LoVo (cell line): ENCODE measurements at places on chromosomes 6 and 20.

GRCh38 chr6:158078320-158078719 lies 89.7 kb downstream of the SERAC1 start:
- DNase-seq: no peak

DNA sequence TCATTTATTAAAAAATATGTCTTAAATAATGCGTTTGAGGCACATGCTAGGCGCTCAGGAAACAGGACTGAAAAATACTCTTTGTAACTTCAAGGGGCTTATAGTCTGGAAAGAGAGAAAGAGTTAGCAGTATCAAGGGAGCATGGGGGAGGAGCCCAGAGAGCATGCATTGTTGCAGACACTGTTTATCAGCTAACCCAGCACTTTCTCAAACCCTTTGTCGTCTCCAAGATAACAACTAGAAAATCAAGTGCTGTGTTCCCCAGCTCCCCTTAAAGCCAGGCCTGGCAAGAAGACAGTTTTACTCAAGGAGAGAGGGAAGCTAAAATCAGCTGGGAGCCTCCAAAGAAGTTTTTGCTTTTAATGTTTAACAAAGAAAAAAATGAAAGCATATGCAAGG lies 98.4 kb downstream of the PERP start:
- DNase-seq: no peak

- no peak for DNase-seq
These were observed 51.5 kb upstream of the ARID1B start for GRCh38 chr6:156725712-156726111.

DNA sequence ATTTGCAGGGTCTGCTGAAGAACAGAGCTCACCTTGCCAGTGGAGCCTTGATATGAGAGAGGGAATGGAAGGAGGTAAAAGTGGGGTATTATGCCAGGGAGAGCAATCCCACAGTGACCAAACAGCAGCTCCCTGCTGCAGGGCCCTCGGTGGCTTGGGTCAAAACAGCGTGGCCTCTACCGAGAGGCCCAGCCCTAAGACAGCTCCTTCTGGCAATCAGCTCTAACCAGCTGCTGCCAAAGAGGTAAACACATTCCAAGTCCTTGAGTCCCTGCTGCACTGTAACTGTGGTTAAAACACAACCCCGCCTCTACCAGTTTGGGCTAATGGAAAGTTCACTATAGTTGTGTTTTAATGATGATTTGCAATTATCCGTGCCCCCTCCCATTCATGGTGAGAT lies 1.4 kb upstream of the DAAM2 start:
- DNase-seq: no peak

GRCh38 chr6:169174516-169175359 lies 78.9 kb downstream of the THBS2 start:
- no peak for DNase-seq

DNA sequence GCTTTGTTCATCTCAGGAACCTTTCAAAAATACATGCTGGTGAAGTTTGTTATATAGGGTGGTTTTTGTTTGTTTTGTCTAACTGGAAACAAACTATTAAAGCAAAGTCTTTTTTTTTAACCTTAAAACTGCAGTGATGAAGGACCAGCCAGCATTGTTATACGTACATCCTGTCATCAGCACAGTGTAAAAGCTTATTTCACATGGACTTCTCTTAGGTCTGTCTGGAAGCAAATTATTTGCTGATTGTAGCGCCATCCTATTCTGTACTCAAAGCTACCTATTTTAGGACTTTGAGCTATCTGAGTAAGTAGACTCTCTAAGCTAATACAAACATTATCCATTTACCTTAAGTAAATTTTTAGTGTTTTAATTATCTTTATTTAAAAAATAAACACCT lies 61.7 kb downstream of the SNX9 start:
- no peak for DNase-seq

GRCh38 chr20:35878113-35878625 lies 76.1 kb downstream of the SCAND1 start:
- DNase-seq: no peak

DNA sequence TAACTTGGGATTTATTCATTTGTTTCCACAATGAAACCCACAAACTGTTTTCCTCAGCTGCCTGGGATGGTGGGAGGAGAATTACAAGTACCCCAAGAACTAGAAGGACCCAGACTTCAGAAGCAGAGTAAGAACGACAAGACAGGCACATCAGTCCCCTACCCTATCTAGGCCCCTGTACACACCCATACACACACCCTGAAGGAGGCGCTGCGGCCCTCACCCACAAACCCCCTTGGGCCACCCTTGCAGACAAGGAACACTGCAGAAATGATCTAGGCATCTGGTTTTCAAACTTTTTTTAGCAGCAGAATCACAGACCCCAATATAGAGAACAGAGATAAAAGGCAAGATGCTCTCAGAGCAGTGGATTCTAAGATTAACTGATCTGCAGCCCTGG lies 55.0 kb downstream of the TRERF1 start:
- no peak for DNase-seq

- DNase-seq: no peak
These were observed 88.8 kb downstream of the SASH1 start for GRCh38 chr6:148431413-148431812.

GRCh38 chr6:57183336-57183735 lies 11.2 kb downstream of the BAG2 start:
- no peak for DNase-seq

DNA sequence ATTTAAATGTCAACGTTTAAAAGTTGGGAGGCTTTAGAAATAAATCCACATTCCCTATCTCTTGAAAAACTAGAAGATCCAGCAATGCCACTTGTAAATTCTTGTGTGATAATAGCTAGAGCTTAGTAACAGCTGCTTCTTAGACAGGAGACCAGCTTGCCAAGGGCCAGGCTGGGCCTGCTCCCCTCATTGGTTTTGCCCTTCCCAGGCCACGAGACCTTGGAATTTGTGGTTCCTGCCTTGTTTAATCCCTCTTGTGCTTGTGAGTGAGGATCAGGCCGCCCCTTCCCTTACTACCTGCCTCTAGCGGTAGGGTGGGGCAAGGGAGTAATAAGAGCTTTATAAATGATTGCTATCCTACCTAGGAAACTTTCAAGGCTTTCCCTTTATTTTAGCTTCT lies 363.5 kb downstream of the SYNE1 start:
- DNase-seq: peak; percentile 59

- no peak for DNase-seq
These were observed 40.0 kb downstream of the HEBP2 start for GRCh38 chr6:138443979-138444378.

- DNase-seq: no peak
These were observed 46.7 kb downstream of the DOP1A start for GRCh38 chr6:83114164-83114563.

DNA sequence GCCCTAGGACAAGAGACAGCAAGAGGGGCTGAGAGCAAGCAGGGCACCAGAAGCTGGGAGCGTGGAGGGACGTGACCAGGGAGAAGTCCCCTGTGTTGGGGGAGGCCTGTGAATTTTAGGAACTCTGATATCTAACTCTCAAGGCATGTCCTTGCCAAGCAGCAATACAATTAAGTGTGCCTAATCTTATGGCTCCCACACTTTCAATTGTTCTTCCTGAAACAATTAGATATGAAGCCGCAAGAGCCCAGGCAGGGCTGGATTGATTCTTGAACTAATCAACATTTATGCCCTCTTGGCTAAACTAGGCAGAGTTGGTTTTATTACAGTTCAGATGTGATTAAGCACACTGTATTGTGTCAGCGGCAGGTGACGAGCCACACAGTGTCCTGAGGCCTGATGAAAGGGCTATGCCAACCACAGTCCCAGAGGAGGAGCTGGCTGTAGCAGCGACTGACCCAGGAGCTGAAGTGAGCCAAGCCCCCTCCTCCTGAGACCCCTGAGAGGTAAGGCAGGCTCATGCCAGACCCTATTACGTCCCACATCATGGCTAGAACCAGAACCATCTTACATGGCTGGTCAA lies 4.2 kb upstream of the MAVS start:
- no peak for DNase-seq
